ENCODE measurements at places on chromosomes 12 and 14.

- peak; percentile 85 for DNase-seq
Observed at GRCh38 chr12:51341251-51342007, 5.0 kb downstream of the CELA1 start.

DNA sequence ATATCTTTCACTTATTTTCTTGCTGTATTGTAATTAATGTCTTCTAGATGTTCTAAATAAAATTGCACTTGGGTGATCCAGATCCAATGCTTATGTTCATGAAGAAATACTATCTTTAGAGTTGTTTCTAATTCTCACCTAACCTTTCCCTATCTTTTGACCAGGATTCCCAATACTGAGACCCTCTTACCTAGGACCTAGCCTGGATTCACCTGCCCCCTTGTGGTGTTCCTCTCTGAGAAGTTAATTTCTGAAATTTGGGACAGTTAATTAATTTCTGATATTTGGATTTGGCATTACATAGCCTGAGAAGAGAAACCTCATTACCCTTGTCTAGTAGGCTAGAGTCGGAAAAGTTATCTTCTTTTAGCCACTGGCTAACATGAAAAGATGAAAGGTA lies 29.5 kb downstream of the FOXA1 start:
- DNase-seq, result no peak

DNA sequence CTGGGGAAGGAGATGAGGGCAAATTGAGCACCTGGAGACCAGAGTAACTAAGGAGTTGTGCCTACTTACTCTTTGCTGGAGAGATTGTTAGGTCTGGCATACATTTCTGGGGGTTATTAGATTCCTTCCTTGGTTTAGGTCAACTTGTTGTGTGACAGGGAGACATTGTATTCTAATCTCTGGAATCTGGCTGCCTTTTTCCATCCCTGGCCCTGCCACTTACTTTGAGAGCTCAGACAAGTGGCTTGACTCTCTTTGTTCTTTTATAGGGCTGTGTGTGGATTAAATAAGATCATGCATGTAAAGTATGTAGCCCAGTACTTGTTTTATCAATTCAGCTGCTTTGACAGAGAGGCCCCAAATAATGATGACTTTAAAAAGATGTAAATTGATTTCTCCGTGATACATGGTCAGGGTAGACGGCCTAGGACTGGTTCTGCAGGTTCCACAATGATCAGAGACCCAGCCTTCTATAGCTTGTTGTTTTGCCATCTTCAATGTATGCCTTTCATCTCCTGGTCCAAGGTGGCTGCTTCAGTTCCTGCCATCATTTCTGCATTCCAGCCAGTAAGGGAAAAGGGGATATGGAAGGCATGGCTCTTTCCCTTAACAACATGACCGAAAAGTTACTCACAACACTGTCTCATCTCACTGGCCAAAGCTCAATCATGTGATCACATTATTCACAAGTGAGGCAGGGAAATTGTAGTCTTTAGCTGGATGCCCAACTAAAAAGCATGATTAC lies 72.6 kb downstream of the CHST11 start:
- DNase-seq, result no peak

DNA sequence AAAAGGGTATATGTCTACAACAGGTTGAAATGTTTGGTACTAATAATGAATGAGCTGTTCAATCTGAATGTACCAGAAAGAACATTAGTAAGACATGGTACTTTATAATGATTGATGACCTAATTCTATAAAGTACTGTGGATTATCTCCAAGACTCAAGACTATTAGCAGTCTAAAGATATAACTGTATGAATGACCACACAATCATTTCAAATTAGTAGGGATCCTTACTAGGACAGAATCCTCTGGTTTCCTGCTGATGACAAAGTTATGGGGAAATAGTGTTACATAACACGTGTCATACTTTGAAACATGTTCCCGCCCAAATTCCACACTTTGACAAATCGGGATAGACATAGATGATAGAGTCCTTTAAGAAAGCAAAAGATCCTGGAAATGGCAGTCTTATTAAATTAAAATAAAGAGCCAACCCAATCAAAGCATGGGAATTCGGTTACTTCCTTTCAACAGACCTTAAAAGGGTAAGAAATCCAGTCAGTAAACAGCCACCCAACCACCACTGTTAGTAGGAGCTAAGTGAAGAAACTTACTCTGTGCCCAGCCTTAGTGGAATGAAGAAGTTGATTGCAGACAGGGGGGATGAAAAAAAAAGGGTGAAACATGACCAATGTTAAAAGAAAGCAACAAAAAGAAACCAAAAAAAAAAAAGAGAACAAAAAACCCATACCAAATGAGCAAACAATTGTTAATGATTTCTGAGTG lies 2.8 kb downstream of the VPS29 start:
- peak; percentile 81 for DNase-seq

DNA sequence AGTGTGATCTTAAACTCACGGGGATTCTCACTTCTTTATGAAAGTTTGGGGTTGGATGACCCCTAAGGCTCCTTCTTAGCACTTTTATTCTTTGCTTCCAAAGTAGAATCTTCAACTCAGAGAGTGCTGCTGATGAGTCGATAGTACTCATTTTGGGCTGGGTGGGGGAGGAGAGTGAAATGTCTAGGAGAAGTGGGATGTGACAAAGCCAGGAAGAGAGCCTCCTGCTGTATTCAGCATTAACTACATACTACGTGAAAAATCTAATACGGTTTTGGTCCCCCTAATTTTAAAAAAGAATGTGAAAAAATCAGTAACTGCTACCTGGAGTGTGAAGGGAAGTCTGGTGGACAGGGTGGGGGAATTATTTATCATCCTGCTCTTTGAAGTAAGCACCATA lies 148.3 kb downstream of the SAMD4A start:
- peak; percentile 55 for DNase-seq

- no peak for DNase-seq
Observed at GRCh38 chr12:113184098-113184899, 979 bp downstream of the DDX54 start.

DNA sequence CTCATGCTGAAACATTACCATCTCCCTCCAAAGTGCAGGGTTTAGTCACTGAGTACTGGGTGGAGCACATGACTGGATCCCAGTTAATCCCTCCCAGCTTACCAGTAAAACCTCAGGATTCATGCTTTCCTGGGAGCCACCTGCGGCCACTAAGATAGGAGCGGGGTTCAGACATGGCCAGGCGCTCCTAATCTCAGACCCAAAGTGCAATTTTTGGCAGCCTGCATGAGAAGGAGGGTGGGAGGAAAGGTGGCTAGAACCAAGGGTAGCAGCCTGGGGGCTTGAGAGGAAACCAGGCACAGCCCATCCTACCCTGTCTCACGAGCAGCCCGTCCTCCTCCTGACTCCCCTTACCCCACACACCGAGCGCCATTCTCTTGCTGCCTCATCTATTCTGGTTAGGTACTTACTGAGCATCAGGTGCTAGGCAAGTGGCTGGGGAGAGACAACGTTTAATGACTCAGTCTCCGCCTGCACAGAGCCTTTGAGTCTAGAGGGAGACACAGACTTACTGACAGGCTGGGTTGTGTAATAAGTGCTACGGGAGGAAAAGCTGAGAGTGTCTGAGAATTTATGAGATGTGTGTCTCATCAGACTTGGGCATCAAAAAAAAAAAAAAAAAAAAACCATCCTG lies 9.9 kb downstream of the GPRC5A start:
- peak; percentile 42 for DNase-seq

Data from suppressor macrophage treated with lipopolysaccharide for 4 hours (primary cell).